ENCODE measurements at places on chromosomes 2 and 18.

DNA sequence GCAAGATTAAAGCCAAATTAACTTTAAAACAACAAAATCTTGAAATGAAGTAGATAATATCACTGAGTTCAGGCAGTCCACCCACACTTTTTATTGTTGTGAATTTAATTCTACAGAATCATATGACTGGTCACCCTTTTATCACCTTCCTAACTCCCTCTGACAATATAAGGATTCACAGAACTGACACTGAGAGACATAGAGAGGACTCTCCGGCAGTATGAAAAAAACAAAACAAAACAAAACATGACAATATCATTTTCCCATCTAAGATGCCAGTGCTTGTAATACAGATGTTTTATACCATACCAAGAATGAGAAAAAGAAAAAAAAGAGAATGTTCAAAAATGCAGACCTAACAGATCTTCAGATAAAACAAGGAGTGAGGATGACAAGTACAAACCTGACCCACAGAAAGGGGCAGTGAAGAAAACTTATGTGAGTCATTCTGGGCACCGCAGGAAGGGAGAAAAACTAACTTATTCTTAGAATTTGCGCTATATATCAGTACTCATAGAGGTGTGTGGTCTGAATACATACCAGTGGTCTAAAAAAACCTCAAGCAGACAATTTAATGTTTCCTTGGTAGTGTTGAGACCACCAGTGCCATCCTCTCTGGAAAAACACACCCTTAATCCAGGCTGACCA lies 136.6 kb downstream of the ZAP70 start:
- no peak for DNase-seq

DNA sequence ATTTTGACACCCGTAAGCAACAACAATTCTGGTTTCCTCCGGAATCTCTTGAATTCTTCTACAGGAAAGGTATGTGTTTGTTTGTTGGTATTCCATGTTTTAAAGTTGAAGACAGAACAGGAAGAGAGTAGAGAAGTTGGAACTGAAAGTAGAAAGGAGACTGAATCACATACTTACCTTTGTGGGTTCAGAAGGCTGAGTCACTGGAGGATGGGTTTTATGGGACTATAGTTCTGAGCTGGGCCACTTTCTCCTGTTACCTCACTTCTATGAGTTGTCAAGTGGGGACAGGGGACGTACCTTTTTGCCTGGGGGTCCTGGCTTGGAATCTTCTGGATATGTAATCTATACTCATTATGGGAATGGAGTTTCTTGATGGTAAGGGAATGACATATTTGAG lies 40.9 kb downstream of the KDM3A start:
- no peak for DNase-seq

GRCh38 chr2:199933466-199933865 lies 21.8 kb downstream of the TYW5 start:
- DNase-seq: no peak

GRCh38 chr2:105597011-105597805 lies 147.5 kb upstream of the NCK2 start:
- DNase-seq: no peak

DNA sequence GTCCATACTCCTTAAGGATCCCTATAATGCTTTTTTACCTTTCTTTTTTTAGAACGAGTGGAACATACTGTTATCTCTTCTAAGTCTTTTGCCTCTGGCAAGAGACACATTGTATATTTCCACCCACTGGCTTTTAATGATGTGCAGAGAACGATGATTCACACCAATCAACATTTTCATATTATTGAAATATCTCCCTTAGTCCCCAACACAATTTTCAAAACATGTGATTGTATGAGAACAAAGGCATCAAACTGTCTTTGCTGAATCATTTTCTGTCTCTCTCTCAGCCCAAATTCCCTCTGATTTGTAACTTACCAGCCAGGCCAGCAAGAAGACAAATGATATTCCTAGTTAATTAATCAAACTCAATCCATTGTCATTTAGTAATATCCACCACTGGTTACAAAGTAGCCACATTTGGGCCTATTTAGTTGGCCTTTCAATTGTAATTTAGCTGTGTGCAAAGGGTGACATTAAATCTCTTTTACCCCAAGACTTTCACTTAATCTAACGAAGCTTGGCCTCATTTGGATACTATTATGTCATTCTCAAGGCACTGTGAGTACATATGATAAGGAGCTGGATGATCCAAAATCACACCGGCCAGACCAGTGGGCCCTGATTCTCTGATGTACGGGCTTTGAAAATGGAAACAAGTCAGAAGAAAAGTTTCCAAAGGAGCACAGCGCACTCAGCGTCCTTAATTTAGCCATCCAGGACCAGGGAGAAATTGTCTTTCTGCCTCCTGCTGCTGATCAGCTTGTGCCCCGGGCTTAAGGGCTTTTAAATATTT lies 185.1 kb downstream of the SCG2 start:
- no peak for DNase-seq

DNA sequence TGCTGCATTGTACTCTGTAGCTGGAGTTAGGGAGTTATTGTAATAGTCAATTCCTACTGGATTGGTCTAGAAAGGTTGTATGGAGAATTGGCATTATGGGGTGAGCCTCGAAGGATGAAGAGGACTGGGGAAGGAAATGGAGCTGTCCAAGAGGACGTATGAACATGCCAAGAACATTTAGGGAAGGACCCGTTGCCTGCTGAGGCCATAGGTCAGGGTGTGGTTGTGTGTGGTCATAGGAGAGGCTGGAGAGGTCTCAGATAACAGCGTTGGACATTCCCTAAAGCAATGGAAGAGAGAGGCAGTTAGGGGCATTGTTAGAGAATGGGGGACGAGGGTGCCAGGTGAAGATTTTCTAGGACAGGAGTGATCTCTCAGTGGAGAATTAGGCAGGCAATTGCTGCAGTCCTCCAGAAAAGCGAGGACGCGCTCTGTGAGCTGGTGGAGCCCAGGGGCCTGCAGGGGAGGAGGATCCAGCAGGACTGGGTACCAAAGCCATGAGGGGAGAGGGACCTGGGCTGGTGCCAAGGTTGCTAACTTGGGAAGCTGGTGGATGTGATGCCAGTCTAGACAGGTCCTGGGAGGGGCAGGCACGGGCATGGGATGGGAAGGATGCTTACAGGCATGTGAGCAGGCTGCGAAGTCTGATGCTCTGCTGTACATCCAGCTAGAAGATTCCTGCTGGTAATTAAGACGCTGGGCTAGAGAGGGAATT lies 9.4 kb upstream of the PSD4 start:
- no peak for DNase-seq

GRCh38 chr18:3511980-3512379 lies 62.0 kb downstream of the TGIF1 start:
- DNase-seq: peak; percentile 19

Measured in hematopoietic multipotent progenitor cell treated with erythropoietin and hydrocortisone succinate and interleukin-3 and kit ligand, for 15 days (in vitro differentiated cells).